ENCODE measurements at places on chromosomes 6 and 20. TPM values are rescaled to one million over a fixed set of nuclear protein-coding genes. Genes with fewer than 3 reads are reported as not detected.

Gene POU5F1
- total RNA-seq, result 4.9 TPM

Gene LIN28B
- not detected for total RNA-seq

Gene ZBTB46
- 4.3 TPM for total RNA-seq

Gene GPSM3
- total RNA-seq, result 1.3 TPM
